ENCODE measurements at places on chromosomes 4 and X. TPM values are rescaled to one million over a fixed set of nuclear protein-coding genes. Genes with fewer than 3 reads are reported as not detected.

TMSB15C gene
- total RNA-seq: 18.7 TPM

POU4F2 gene
- 0.14 TPM for total RNA-seq

PCYT1B gene
- total RNA-seq: 32.3 TPM

SLC6A14 gene
- total RNA-seq: not detected

EPGN gene
- total RNA-seq: 0.63 TPM

GRCh38 chr4:187415231-187415630 lies 580.3 kb upstream of the ZFP42 start:
- no peak for DNase-seq

DNA sequence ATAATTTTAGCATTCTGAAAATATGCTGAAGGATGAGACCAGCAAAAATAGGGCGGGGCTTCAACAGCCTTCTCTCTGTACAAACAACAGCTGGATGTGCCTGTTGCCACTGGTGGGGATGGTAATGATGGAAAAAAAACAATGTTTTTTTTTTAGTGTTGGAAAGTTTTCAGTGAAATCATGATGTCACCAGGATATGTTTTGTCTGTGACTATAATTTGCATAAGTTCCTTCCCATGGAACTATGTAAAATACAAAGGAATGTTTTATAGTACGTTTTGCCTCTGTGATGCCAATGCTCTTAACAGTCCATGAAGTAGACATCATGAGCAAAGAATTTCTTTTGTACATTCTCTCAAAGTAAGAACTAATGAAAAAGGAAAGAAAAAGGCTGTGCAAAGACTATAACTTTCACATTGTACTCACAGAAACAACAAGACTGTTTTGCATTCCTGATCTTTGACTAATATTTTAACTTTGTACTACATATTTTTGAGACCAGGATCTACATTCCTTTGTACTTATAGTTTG lies 589.7 kb downstream of the SPRY1 start:
- no peak for DNase-seq

DNA sequence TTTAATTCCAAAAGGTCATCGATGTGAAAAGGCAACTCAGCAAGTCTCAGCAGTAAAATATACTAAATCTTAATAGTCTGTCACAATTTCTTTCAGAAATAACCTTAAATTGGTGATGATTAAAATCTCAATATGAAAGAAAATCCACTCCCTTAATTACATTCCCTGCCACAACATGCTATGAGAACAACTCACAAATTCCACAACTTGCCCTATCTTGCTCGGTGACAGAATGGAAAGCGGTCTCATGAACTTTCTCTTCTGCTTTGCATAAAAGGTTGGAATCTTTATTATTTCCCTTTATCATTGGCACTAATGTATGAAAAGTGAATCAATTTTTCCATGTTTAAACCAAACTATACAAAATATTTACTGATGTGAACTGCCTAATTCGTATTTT lies 380.8 kb downstream of the TMA16 start:
- DNase-seq: no peak

DNA sequence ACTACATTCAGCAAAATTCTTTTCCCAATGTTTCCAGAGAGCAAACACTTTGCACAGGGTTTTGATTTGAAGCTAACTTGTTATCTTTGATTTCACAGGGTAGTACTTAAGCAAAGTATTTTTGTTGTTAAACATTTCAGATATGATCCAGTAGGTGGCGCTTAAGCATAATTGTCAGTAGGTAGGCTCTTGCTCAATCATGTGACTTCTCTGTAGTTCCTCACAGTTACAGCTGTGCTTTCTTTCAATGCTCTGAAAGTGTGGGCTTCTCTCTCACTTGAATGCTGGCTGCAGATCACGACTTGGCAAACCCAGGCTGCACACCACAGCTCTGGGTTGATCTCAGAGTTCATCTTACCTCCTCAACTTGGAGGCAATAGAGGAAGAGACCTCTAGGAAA lies 1016.5 kb downstream of the SH3BGRL start:
- DNase-seq: no peak

DNA sequence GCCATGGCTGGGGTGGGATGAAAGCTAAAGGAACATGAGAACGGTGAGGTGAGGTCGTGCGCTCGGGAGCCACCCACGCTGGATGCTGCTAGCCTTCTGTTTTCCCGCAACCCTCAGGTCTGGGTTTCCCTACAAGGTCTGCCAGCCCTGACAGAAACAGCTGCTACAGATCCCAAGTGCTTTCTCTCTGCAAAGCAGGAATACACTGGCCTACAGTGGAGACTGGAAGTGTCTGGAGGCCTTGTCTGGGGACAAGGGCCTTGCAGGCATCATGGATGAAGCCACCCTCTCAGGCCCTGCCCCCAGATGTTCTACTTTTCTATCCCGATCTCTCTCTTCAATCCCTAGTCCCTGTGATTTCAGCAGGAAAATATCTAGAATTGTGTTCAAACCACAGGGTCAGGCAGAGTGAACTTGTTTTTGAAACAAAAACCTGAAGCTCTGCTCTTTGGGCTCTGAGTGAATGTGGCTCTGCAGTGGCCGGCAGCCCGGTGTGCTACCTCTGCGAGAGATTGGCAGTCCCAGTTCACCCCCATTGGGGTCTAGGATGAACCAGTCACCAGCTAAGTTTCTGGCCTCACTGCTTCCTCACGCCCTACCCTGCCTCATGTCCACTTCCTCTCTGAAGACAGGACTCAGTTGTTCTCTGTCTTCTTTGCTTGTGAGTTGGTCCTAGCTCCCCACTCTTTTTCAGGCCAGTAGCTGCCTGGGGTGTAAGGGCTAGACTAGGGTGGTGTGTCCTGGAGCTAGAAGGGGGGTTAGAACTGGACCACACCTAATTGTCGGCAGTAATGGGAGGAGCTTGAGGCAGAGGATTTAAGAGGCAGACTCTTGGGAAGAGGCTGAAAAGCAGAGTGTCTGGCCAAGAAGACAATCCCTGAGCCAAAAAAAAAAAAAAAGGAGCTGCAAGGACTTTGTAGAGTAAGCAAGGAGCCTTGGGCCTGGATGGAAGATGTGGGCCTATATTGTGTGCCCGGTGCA lies 89.6 kb downstream of the RTL5 start:
- DNase-seq: no peak

GRCh38 chr4:2651546-2651945 lies 104.6 kb downstream of the TNIP2 start:
- no peak for DNase-seq

- no peak for DNase-seq
Measured at GRCh38 chrX:138886769-138887168, 175.3 kb upstream of the FGF13 start.

- DNase-seq: no peak
Measured at GRCh38 chrX:79065696-79066095, 78.8 kb upstream of the GPR174 start.

DNA sequence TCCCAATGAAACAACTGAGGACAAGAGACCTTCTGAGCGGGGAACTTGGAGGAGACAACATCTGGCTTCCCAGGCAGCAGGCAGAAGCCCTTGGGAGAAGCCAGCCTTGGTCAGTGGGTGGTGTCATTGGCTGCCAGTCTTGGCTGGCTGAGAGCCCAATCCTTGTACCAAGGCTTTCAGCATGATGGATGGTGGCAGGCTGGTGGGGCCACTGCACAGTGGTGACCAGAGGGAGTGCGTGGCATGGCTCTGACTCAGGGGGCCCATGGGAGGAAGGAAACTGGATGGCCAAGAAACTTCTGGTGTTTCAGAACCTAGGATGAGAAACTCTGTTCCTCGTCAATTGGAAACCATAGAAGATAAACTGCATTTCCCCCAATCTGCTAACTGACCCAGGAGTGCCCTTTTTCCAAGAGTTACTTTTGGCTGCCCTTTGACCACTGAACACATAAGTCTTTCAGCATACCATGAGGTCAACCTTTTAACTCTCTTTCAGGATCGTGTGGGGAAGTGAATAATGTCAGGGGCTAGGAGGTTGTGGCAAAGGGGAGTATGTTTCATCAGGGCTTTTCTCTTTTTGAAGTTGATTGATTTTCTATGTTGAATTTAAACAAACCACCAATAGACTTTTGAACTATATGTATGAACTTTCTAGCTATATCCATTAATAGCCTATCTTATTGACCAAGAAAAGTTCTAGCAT lies 60.9 kb downstream of the SOWAHB start:
- DNase-seq: no peak

DNA sequence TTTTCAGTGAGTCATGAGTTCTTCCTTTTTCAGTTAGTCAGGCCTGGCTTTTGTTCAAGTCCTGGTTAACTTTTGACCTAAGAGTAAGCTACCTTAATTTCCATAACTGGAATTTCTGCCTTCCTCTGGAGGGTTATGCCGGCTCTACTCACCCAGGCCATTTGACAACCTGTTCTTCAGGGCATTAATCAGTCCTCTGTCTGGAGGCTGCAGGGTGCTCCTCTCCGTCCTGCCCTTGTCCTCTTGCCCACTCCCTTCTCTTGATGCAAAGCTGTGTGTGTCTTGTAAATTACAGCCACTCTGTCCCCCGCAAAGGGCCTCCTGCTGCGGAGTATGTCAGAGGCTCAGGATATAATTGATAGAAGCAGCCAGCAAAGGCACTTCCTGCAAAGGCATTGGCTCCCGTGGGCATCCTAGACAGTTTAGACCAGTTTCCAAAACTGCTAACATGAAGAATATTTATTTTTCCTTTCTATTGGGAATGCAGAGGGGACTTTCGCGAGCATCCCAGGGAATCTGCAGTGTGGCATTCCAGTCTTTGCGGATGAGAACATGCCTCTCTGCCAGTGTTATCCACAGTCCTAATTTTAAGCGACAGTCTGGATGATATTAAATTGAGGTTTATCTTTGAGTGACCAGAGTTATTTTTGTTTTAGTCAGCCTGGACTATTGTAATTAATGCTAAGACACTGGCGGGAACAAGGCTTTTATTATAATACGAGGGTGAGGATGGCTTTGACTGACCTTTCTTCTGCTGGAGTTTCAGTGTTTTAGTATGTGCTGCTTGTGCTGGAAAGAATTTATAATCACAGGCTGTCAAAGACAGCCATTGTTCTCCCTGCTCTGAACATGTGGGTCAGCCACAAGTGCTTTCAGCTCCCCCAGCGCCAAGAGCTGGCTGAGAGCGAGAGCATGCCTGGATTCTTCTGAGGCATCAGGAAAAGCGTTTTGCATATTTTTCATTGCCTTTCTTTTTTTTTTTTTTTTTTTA lies 74.2 kb downstream of the LIMCH1 start:
- DNase-seq: peak; percentile 37

GRCh38 chrX:40016749-40017148 lies 81.0 kb downstream of the BCOR start:
- no peak for DNase-seq

DNA sequence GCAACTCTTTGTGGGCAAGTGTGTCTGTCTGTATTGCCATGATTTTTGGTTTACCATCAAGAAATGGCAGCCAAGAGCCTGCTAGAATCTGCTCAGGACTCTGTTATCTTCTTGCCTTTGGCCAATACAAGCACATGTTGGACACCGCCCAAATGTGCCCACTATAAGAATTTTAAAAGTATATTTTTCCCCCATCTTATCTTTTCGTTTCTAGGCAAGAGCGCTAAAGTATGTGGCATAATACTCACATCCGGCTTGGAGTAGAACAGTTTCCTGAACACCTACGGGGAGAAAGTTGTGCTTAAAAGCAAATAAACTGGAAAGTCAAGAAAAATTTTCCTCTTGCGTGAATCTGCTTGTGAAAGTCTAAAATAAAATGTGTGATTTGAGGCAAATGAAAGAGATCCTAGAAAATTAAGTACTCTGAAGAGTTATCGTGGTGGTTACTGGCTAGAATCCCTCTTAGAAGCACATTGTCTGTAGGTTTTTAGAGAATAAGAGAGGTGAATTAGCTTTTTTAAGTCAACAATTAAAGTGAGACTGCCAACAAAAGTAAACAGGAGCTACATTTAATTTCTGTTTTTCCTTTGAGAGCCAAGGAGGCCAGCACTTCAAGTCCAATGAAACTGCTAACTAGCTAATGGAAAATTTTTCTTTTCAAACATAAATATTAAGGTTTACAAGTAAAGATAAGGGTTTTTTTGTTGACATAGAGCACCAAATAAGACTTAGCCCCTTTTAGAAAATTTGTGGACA lies 220.2 kb downstream of the SOWAHB start:
- no peak for DNase-seq

GRCh38 chrX:153462291-153462690 lies 8.1 kb downstream of the HAUS7 start:
- DNase-seq: no peak

DNA sequence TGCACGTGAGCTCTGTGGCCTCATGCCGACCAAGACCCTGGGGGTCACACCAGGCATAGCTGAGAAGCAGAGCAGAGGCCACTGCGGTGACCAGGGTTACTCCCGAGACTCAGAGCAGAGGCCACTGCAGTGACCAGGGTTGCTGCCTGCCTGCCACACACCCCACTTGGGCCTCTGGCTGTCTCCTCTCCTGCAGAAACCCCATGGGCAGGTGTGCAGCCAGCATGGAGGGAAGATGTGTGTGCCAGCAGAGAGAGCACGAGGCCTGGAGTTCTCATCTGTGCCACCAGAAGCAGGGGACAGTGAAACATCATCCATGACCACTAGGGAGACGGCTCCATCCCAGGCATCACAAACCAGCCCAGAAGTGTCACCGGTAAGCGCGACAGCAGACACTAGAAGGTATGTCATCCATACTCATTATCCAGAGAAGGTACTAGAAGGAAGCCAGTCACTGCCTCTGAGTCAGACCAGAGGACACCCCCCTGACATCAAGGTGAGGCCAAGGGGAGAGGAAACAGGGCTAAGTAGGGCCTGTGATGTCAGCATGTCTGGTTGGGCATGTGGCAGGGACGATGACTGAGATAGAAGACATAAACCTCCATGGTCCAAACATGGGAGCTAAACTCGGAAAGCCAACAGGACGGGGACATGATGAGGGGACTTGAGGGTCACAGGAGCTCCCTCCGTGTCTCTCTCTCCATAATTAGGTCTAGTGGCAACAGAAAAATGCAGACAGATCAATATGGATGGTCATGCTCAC lies 24.2 kb upstream of the SPON2 start:
- DNase-seq: no peak

GRCh38 chr4:5782829-5783476 lies 72.0 kb downstream of the EVC start:
- no peak for DNase-seq

GRCh38 chr4:133585323-133585722 lies 436.2 kb downstream of the PCDH10 start:
- no peak for DNase-seq

DNA sequence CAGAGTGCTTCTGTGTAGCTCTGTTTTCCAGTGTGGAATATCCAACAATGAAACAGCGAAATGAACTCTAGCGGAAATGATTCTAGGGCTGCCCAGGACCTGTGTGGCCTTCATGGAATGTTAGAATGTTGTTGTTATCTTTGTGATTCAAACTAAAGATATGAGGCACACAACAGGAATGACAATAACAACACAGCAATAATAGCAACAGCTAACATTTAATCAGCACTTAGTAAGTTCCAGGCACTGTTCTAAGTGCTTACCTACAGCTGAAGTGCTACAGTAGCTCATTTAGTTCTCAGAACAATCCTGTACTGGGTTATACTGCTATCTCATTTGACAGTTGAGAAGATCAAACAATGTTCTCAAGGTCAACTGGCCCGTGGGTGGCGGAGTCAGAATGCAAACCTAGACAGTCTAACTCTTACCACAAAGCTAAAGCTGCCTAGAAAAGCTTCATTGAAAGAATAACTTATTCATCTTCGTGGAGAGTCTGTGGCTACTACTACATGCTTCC lies 63.7 kb downstream of the MAML3 start:
- DNase-seq: no peak

GRCh38 chr4:106409901-106410889 lies 41.6 kb upstream of the GIMD1 start:
- no peak for DNase-seq

- no peak for DNase-seq
Measured at GRCh38 chr4:57051524-57051923, 58.7 kb downstream of the IGFBP7 start.

All from neural crest cell (in vitro differentiated cells).